ENCODE measurements at places on chromosomes 2 and 18.

- DNase-seq, result no peak
Measured at GRCh38 chr18:48330016-48330991, 78.9 kb downstream of the ZBTB7C start.

- DNase-seq, result no peak
Measured at GRCh38 chr2:65937379-65938160, 497.4 kb upstream of the MEIS1 start.

- DNase-seq, result no peak
Measured at GRCh38 chr2:197107291-197108269, 181.1 kb upstream of the PGAP1 start.

GRCh38 chr2:14137643-14138042, 494.9 kb upstream of the LRATD1 start:
- no peak for DNase-seq

DNA sequence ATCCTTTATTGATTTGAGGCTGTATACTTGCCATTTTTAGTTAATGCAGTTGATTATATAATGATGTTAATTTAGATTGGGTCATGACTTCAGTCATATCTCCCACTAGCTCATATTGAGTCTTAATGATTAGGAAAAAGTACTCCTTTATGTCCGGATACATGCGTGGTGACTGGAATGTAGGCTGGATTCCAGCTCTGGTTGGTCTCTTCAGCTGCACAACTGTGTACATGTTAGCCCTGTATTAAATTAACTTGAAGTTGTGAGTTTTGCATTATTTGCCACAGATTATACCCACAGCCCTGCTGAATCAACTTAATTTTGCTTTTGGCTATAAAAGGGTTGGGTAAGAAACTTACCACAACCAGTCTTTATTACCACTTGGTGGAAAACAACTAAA, 22.5 kb downstream of the MOB4 start:
- DNase-seq, result no peak

DNA sequence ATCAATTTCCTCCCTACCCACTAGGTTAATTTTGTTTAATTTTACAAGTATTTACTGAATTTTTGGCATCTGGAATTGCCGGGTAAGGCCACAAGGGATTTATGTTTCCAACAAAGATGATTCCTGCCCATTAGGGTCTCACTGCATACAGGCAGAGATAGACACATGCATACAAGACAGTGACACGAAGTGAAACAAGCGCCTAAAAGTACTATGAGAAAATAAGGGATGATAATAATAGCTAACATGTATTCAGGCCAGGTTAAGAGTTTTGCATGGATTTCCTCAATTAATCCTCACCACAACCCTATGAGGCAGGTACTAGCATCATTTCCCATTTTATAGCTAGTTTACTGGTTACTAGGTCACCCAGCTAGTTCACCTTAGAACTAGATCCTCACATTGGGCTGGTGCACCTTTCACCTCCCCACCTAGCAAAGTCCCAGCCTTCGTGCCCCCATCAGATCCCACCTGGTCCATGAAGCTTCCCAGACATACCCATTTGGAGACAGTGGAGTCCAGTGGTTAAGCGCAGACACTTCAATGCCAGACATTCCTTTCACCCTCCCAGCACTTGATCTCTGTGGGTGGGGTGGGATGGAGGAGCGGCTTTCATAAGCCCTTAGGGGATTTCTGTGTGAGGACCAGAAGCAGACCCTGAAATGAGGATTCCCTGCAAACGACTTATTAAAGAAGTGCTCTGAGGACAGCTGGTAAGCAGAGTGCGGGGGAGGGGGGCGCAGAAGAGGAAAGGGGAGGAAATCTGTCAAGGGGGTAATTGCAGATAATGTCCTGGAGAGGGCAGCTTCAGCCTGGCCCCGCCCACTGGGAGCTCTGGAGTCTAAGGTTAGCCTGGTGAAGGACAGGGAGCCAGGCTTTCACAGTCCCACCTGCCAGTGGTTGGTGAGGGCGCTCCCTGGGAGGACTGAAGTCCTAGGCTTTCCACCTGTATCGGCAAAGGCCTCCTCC, 5.8 kb upstream of the DGUOK start:
- DNase-seq, result peak; percentile 32

GRCh38 chr18:32422201-32422600, 48.5 kb downstream of the GAREM1 start:
- DNase-seq, result no peak
